ENCODE measurements at places on chromosomes 6 and 20. TPM values are rescaled to one million over a fixed set of nuclear protein-coding genes. Genes with fewer than 3 reads are reported as not detected.

Gene NR2E1
- 13.5 TPM for total RNA-seq

Gene PPP1R3D
- 2.5 TPM for total RNA-seq

Gene RIMS1
- total RNA-seq = 242 TPM

Gene IFNGR1
- total RNA-seq = 47.0 TPM

Gene VGLL2
- total RNA-seq = not detected

Gene CLDN20
- not detected for total RNA-seq

Gene SLC32A1
- total RNA-seq = 7.2 TPM

Gene SALL4
- total RNA-seq = 0.31 TPM

Gene USP49
- total RNA-seq = 24.4 TPM

Gene OVOL2
- total RNA-seq = 0.94 TPM

Gene HNF4A
- not detected for total RNA-seq

Gene CTAGE9
- not detected for total RNA-seq

Gene NHLRC1
- 3.1 TPM for total RNA-seq

Gene LY6G6F
- total RNA-seq = not detected

Gene PSORS1C1
- not detected for total RNA-seq

Gene NRSN1
- 31.6 TPM for total RNA-seq

Gene XKR7
- 18.2 TPM for total RNA-seq

Gene ANKEF1
- 2.8 TPM for total RNA-seq

Gene MEP1A
- not detected for total RNA-seq

Gene EPPIN
- not detected for total RNA-seq

Gene MUCL3
- total RNA-seq = not detected

Gene ADISSP
- 16.9 TPM for total RNA-seq

Gene PIGT
- 27.2 TPM for total RNA-seq

Gene LIME1
- 13.5 TPM for total RNA-seq

Gene DNMT3B
- total RNA-seq = 11.9 TPM

Gene SIRPB1
- 1.3 TPM for total RNA-seq

Gene CDKAL1
- total RNA-seq = 39.4 TPM
